Suppressor macrophage treated with lipopolysaccharide for 4 hours (primary cell): ENCODE measurements at places on chromosomes 5 and 9.

DNA sequence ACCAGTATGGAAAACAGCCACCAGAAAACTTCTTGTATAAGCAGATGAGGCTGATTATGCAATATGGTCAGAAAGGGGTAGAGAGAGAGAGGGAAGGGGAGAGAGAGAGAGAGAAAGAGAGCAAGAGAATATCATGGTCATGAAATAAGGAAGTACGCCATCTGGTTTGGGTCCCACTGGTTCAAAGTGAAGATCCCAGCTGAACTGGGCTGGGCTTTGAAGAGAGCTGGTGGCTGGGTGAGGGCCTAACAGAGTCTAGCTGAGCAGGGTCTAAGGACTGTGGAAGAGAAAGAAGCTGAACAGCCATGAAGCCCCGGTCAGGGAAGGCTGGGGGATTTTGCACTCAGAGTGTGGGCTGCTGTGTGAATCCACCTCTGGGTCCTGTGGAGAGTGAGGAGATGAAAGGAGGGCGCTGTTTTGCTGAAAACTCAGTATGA is 14.6 kb downstream of the TRIM14 start:
- DNase-seq: peak; percentile 37

GRCh38 chr9:105860516-105860915 is 166.2 kb downstream of the TMEM38B start:
- DNase-seq: peak; percentile 43

DNA sequence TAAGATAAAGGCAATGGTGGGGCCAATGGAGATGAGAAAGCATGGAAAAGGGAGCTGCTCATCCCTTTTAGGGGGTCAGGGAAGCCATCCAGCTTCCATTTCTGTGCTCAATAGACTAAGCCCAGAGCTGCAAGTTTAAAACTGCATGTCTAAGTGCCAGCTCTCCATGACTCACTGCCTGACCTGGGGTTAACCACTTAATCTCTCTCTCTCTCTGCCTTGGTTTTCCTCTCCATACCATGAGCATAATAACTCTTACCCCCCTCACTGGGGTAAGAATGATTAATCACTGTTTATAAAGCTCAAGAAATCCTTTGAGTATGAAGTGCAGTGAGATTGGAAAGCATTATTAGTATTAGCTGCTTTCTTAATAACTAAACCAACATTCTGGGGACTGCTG is 1382.4 kb upstream of the WWC1 start:
- DNase-seq: no peak

DNA sequence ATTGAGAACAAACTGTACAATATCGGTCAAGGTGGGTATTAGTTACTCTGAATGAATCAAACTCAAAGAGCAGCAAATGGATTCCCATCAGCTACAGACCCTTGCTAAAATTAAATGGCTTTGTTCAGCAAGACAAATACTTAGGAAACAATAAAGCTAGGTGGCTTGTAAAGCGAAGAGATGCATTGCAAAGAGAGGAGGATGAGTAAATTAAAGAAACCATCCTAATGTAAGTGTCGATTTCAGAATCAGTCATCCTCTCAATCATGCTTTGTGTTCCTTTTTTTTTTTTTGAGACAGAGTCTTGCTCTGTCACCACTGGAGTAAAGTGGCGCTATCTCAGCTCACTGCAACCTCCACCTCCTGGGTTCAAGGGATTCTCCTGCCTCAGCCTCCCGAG is 359.2 kb upstream of the ZNF462 start:
- no peak for DNase-seq

DNA sequence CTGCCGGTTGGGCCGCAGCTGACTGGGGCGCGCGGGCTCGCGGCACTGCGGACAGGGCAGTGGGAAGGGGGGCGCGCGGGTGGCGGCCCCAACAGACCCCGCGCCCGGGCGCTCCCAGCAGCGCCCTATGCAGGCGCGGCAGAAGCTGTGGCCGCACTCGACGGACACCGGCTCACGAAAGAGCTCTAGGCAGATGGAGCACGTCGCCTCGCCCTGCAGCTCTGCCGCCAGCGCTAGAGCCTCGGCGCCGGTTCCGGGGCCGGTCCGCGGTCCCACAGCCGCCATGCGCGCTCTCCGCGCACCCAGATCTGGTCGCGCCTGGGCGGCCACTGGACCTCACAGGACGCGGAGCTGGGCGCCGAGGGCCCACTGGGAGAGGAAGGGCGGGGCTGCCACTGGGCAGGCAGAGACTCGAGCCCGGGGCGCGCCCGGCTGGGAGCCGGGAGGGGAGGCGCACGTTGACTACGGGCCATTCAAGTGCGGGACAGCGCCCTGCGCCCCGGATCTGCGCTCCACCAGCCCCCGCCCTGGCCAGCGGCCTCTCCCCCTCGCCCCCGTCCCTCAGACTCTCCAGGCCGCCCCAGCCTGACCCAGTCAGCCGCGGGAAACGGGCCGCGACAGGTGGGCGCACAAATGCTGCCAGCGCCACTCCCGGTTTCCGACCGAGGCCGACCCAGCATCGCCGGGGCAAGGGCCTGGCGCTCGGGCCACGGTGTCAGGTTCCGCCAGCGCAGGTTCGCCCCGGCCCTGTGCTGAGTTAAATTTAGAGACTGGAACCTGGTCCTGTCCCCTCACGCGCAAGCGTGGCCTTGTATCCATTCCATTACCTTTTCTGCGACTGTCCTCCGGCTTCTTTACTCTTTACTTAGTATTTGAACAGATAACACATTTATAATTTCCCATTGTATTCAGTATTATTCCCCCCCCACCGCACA is at the start of gene TRIM7:
TRIM7 (minus strand) TSS at position 371 of the 935 bp plus-strand sequence; CDS start at position 285, 86 bp downstream.
- DNase-seq: peak; percentile 68

GRCh38 chr9:126301985-126302603 is 24.5 kb upstream of the MVB12B start:
- DNase-seq: peak; percentile 65

GRCh38 chr9:129399634-129399990 is 221.3 kb downstream of the C9orf50 start:
- no peak for DNase-seq

- DNase-seq: no peak
Measured at GRCh38 chr9:137082222-137082924, 4.4 kb upstream of the MAN1B1 start.

GRCh38 chr5:16866795-16867576 is 69.1 kb downstream of the MYO10 start:
- DNase-seq: no peak

GRCh38 chr5:150791536-150791935 is 13.0 kb downstream of the SMIM3 start:
- no peak for DNase-seq

- DNase-seq: no peak
Measured at GRCh38 chr5:56375011-56375410, 141.9 kb upstream of the ANKRD55 start.

DNA sequence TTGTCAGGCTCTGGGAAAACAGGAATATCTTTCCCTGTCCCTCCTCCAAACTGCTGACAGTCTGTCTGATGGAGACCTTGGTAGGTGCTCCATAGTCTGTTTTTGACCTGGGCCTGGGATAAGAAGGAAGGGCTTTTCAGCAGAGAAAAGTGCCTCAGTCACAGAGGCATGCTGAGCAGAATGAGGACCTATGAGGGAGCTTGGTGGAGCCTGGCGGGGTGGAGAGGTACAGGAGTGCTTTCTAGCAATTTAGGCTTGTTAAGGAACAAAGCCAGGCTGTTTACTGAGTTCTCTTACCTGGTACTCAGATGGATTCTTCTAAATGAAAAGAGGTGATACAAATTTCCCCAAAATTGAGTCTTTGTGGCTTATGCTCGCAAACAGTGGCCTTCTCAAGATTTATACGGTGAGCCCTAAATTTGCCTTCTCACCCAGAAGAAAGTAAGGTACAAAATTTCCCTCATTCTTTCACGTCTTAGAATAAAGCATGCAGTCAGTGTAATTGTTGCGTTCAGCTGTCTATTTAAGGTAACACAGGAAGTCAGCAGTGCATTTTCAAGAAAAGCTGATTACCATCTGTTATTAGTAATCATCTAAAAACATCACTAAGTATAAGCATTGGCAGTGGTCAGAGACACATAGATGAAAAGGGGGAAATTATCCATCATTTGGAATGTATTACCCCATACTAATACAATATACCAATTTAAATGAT is 28.6 kb upstream of the IL13 start:
- no peak for DNase-seq

DNA sequence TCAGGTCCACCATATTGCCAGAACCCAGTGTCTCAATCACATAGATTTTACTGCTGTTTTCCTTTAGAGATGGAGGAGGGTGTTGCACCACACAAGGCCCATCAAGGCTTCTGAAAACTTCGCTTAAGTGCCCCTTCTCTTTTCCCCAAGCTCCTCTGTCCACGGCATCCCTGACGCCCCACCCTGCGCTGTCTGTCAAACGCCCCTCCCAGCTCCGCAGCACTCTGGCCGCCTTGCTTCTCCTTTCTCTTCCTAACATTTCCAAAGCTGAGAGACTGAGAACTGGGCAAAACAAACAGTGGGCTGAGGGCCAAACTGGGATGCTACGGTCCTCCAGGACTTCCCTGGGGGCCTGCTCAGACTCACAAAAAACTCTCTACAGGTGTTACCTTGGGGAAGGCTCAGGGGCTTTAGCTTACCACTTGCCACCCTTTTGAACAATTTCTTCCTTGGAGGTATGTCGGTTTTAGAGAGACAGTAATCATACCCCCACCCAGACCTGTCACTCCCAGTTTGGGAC is 28.3 kb upstream of the ERGIC1 start:
- no peak for DNase-seq

GRCh38 chr5:167582283-167582682 is 709.2 kb upstream of the WWC1 start:
- no peak for DNase-seq

DNA sequence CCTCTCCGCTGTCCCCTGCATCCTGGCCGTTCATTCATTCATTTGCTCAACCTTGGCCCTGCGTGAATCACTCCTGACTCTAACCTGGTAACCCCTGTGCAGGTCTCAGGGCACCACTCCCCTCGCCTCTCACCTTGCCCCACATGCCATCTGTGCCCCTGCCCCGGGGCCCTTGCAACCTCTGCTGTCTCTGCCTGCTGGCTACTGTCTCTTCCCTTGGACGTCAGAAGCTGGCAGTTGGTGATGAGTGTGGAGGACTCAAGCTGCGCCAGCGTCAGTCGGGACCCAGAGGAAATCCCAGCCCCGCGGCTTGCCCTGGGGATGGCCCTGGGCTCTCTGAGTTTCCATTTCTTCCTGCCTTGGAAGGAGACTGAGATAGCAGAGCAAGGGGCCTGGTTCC is 154.9 kb downstream of the OLFM1 start:
- DNase-seq: no peak

DNA sequence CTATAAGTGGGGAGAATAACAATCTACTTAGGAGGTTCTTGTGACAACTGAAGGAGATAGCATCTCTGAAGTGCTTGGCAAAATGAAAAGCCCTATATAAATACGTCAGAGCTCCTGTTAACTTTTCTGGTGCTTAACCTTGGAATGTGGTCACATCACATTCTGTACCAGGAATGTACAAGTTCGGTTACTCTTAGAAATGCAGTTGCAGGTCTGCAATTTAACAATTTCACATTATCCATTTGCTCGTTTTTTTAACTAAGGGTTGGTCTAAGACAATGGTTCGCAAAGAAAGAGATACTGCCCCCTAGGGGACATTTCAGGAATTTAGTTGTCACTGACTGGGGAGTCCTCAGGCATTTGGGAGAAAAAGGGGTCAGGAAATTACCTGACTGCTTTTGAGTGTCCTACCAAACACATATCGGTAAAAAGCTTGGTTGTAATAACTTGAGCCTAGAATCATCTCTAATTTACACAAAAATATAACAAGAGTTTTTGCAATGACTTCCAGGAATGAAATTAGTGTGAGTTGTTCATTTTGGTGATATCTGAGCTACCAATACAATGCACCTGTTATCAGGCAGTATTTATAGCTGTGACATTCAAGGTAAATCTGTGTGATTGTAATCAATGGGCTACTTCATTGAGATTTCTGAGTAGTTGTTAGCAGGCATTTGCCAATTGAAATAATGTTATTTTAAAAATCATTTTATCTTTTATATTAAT is 5.4 kb upstream of the HBEGF start:
- peak; percentile 91 for DNase-seq

DNA sequence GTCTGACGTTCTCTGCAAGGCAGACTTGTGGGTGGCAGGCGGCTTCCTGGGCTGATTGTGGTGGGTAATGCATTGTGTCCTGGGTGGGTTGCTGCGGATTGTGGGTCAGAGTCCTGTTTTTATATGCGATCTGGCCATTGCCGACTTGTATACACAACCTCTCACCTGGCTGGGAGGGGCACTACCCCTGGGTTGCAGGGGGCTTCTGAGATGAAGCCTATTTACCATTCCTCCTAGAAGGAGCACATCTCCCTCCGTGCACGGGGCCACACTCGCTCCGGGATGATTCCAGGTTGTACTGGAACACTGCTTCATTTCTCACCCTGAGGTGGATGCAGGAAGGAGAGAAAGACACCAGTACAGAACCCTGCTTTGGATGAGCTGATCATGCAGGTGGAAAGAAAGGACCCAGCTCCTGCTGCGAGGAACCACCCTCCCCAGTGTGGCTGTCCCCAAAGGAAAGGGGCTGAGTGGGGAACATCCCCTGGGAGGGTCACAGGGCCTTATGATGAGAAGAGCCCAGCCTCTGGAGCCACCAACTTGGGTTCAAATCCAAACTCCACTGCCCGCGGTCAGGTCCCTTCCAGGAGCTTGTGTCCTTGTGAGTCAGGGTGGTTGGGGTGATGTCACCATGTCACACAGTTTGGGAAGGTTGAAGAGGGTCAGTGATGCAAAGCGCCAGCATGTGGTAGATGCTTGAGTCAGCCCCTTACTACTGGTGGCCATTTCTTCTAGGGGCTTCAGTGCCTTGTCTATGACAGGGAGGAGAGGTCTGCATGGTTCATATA is 151.8 kb upstream of the COL5A1 start:
- DNase-seq: no peak

DNA sequence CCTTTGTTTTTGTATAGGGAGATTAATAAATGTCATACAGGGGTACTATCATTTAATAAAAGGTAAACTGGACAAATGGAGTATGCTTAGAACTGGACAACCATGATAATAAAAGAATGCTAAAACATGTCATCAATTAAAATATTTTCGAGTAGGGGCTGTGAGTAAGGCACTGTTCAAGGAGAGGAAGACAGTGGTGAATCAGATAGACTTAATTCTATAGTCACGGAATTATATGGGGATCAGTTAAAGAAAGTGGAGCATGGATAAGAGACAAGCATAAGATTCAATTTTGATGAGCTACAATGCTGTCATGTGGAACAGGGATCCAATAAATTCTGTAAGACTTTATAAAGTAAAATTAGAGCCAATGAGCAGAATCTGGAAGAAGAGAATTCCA is 104.5 kb downstream of the HMHB1 start:
- DNase-seq: no peak

- peak; percentile 47 for DNase-seq
Measured at GRCh38 chr9:137454145-137454596, 5.0 kb downstream of the NSMF start.

GRCh38 chr5:123460296-123460729 is 37.1 kb upstream of the CEP120 start:
- DNase-seq: no peak

DNA sequence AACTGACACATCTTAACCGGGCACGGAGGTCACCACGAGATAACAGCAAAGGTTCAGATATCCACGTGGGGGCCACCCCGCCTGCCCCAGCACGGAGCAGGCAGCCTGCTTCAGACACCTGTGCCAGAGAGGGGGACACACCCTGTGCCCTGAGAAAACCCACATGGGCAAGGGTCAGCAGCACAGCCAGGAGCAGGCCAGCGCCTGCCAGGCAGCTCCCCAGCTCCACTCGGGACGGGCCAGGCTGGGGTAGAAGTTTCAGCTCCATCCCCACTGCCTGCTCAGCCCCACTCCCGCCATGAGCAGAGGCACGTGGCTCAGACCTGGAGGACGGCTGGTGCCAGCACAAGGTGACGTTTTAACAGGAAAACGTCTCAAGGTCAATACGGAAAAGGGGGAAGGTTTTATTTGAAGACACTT is 22.2 kb downstream of the SLC12A7 start:
- DNase-seq: no peak

GRCh38 chr5:44535621-44536020 is 146.4 kb upstream of the FGF10 start:
- no peak for DNase-seq
